ENCODE measurements at places on chromosomes 4 and X.

DNA sequence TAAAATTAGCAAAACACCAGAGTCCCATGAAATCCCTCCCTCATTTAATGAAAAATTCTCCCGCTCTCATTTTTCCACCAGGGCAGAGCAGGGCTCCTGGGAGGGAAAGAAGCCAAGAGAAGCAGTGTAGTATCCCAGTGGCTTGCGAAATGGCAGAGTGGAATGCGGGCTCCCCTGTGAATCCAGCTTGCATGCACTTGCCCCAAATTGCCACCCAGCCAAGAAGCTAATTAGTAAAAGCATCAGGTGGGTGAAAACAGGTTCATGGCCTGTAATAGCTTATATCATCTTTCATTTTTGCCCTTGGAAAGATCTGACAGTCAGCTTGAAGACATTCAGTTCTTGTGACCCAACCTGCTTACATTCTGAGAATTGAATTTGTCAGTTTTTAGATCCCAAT, 10.1 kb downstream of the AMOT start:
- no peak for DNase-seq

DNA sequence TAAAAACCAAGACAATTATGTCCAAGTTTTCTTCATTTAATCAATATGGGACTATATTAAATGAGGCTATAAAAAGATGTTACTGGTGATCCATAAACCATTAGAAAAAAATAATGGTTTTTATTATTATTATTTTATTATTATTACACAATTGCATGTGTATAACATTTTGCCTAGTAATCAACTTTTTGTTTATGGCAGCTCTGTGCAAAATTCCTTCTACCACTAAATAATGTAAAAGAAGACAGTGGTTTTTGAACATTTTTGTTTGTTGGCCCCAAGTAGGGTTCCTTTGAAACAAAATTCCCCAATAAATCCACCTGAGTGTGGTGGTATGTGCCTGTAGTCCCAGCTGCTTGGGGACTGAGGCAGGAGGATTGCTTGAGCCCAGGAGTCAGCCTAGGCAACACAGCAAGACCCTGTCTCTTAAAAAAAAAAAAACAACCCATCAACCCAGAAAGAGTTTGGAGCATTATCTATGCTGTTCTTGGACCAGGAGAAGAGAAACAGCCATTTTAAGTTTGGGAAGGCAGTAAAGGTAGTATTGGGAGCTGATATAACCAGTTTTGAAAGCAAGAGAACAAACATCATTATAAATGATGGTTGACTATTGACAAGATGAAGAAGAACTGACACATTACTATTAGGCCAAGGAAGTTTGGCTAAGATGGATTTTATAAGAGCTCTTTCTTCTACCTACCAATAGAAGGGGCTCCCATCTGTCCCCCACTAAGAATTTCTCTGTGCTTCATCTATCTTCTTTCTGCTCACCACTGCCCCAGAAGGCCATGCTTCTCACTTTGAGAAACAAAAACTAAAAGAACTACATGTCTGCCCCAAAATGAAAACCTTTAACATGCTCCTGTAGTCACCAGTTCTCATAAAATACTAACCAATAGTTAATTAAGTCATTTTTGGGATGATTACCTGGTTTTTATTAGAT, 2.2 kb downstream of the TMEM156 start:
- no peak for DNase-seq

GRCh38 chr4:17475481-17475880, 36.4 kb downstream of the QDPR start:
- DNase-seq, result no peak

DNA sequence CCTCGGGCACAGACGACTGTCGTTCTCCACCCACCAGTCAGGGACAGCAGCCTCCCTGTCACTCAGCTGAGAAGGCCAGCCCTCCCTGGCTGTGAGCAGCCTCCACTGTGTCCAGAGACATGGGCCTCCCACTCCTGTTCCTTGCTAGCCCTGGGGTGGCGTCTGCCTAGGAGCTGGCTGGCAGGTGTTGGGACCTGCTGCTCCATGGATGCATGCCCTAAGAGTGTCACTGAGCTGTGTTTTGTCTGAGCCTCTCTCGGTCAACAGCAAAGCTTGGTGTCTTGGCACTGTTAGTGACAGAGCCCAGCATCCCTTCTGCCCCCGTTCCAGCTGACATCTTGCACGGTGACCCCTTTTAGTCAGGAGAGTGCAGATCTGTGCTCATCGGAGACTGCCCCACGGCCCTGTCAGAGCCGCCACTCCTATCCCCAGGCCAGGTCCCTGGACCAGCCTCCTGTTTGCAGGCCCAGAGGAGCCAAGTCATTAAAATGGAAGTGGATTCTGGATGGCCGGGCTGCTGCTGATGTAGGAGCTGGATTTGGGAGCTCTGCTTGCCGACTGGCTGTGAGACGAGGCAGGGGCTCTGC, 7.9 kb upstream of the MSANTD1 start:
- no peak for DNase-seq

GRCh38 chrX:40170830-40171512, 73.2 kb upstream of the BCOR start:
- DNase-seq, result no peak

- DNase-seq, result no peak
Measured at GRCh38 chr4:30946288-30946687, 226.1 kb downstream of the PCDH7 start.

DNA sequence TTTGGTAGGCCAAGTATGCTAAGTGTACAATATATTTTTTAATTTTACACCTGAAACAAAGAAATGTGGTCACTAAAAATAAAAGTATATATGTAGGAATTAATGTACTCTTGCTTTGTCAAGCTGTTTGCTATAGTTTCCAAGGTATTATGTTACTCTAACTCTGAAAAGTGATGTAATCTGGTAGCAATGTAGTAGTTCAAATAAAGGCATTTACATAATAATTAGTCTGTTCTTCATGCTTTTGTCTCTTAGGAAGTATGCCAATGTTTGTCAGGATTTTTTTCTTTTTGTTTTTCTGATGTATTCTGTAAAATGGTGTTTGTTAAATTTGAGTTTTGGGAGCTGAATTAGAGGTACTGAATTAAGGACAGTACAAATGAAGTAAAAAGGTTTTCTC, 89.5 kb downstream of the PLS3 start:
- DNase-seq, result no peak

GRCh38 chr4:185272245-185272644, 62.8 kb downstream of the SNX25 start:
- no peak for DNase-seq

- DNase-seq, result no peak
Measured at GRCh38 chr4:131609039-131609438, 1540.1 kb upstream of the PCDH10 start.

- no peak for DNase-seq
Measured at GRCh38 chr4:30269850-30270249, 450.3 kb upstream of the PCDH7 start.

GRCh38 chr4:90757534-90758060, 630.4 kb downstream of the CCSER1 start:
- no peak for DNase-seq

DNA sequence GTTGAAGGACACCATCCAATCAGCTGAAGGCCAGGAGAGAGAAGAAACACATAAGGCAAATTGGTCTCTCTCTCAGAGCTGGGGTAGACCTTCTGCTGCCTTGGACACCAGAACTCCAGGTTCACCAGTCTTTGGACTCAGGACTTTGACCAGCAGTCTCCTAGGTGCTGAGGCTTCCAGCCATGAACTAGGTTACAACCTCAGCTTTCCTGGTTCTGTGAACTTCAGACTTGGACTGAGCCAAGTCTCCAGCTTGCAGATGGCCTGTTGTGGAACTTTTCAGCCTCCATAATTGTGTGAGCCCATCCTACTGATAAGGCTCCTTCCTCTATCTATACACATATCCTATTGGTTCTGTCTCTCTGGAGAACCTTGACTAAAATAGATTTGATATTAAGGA, 20.6 kb upstream of the BBS12 start:
- DNase-seq, result no peak

DNA sequence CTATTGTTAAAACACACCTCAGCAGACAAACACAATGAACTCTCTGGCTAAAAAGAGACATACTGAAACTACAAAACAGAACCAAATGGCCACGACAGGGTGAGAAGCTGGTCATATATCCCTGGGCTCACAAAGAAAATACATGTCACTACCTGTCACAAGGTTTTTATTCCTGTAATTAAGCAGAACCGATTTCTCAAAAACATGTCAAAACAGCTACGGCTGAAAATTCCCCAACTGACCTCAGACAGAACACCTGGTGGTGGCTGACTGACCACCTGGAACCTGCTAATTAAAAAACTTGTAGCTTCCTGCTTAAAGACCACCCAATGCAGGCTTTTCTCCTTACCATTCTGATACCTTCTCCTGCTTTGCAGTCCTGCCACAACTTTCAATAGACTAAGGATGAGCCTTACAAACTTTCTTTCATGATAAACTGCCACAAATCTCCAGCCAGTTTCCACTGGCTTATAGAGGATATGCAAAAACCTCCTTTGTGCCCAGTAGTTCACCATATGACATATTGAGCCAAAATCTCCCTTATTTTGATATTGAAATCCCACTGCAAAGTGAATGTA, 571.9 kb downstream of the SPOCK3 start:
- no peak for DNase-seq

DNA sequence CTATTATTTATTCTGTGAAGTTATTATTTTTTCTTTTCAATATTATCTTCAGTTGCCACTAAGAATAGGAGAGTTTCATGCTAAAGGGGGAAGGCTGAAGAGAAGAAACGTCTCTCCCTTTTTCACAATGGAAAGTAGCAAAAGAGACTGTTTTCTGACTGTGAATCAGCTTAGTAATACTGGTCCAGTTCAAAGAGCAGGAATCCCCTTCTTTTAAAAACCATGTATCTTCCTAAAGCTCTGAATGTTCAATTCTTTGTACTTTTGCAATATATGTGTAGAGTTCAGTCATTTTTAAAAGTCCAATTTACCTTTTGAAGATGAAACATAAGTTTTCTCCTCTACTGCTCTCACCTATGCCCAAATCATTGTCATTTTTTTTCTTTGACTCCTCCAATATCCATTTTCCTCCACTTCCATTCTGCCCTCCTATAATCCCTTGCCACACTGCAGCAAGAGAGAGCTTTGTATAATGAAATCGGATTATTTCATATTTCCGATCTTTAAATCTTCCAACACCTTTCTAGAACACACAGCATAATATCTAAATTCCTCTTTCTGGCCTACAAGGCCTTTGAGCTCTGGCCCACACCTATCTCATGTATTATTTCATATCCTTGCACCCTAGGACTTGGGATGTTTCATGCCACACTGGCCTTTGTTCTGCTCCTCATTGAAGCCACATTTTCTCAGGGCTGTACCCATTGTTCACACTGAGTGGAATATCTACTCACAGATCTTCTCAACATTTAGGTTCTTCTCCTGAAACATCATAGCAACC, 195.3 kb downstream of the CAMK2D start:
- DNase-seq, result no peak

DNA sequence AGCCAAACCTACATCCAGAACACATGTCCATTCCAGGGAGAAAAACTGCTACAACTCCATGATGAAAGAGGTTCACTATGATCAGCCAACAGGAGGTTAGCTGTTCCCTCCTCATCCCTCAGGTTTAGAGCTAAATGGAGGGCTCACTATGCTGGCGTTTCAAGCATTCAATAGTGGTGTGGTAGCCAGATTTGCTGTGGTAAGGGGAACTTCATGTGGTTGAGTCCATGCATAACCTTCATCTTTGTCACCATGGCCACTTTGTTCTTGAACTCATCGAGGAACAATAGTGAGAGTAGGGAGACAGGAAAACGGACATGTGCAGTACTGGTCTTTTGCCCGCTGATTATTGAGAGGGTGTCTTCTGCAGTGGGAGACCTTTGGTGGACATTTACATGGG, 33.8 kb downstream of the ALPK1 start:
- DNase-seq, result no peak

- DNase-seq, result no peak
Measured at GRCh38 chrX:152927858-152928760, 30.2 kb downstream of the ZNF185 start.

DNA sequence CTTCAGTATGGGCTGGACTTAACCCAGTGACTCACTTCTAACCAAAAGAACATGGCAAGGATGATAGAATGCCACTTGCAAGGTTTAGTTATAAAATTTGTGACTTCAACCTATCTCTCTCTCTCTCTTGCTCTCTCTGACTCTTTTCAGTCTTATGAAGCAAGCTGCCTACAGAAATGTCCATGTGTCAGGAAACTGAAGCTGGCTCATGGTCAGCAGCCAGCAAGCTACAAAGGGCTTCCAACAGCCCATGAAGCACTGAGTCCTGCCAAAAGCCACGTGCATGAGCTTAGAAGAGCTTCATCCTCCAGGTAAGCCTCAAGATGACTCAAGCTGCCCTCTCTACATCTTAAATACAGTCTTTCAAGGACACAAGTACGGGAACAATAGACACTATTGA, 100.3 kb downstream of the HS3ST1 start:
- DNase-seq, result no peak

DNA sequence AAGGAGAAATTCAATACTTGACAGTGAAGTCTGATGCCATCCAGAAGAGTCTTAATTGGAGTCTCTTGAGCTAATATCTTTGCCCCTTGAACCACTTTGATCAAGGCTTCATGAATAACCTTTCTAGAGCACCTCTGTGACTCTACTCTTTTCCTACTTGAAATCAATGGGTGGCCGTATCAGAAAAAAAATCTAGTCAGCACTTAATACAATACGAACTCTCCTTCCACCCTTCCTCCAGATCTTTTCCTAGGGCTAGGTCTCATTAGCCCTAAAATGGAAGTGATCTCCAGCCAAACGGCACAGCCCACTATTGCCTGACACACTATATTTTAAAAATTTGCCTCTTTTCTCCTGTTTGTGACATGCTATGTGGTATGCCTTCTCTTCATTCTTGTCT, 129.6 kb upstream of the TLL1 start:
- no peak for DNase-seq

GRCh38 chr4:108466936-108467902, 153.2 kb upstream of the RPL34 start:
- DNase-seq, result no peak

GRCh38 chr4:123415576-123415975, 19.0 kb downstream of the SPRY1 start:
- DNase-seq, result no peak

GRCh38 chrX:23451266-23451665, 116.6 kb downstream of the PTCHD1 start:
- no peak for DNase-seq

DNA sequence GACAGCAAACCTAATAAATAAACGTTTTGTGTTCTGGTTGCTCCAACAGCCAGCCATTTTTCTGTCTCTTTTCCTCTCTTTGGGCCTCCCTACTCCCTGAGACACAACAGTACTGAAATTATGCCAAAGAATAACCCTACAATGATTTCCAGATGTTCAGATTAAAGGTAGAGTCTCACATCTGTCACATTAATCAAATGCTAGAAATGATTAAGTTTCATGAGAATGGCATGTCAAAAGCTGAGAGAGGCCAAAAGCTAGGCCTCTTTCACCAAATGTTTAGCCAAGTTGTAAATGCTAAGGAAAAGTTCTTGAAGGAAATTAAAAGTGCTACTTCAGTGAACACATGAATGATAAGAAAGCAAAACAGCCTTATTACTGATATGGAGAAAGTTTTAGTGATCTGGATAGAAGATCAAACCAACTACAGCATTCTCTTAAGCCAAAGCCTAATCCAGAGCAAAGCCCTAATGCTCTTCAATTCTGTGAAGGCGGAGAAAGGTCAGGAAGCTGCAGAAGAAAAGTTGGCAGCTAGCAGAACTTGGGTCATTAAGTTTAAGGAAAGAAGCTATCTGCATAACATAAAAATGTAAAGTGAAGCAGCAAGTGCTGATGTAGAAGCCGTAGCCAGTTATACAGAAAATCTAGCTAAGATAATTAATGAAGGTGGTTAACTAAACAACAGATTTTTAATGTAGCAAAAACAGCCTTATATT, 182.1 kb upstream of the NUDT6 start:
- DNase-seq, result no peak

Data from activated CD4-positive, CD25-positive, alpha-beta regulatory T cell (primary cell).